ENCODE measurements at places on chromosomes 12 and 14.

DNA sequence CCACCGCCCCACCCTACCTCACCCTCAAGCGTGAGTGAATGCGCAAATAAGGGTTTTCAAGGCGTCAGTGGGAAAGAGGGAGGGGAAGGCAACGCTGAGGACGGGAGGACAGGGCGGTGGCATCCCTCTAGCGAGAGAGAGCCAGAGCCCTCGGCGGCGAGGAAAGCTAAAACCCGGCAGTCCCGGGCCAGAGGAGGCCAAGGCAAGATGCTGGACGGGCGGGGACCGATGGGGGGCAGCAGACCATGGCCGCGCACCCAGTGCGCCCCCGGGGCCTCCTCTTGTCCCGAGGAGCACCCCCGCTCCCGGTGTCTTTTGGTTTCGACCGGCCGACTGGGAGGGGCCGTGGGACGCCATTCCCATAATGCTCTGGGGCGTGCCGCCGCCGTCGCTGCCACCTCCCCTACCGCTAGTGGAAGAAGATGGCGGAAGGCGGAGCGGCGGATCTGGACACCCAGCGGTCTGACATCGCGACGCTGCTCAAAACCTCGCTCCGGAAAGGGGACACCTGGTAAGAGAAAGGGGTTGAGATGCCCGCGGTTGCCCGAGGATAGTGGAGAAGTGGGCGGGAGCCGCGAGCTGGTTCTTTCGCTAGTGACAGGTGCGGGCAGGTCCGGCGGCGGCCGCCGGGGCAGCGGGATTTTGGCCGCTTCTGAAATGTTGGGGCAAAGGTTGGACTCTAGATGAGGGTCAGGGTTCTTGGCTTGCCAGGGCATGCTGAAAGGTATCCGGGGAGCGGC, at the start of gene USP15:
USP15 (plus strand) TSS at position 412 of the 740 bp plus-strand sequence; CDS start at position 423, 11 bp downstream.
- H3K4me3 ChIP-seq = peak within 1 kb of the TSS; percentile 95
- H3K4me1 ChIP-seq = peaks cover 15% of the 10 kb centered on the region
- ATAC-seq = peak; percentile 96
- no peaks in the 10 kb centered on the region for H3K36me3 ChIP-seq
- no peaks in the 10 kb centered on the region for H3K27me3 ChIP-seq

- H3K27me3 ChIP-seq = no peaks in the 10 kb centered on the region
- H3K4me3 ChIP-seq = no peak overlapping the region
- no peaks in the 10 kb centered on the region for H3K36me3 ChIP-seq
Measured at GRCh38 chr14:100422556-100423316, 99.6 kb downstream of the SLC25A47 start.

DNA sequence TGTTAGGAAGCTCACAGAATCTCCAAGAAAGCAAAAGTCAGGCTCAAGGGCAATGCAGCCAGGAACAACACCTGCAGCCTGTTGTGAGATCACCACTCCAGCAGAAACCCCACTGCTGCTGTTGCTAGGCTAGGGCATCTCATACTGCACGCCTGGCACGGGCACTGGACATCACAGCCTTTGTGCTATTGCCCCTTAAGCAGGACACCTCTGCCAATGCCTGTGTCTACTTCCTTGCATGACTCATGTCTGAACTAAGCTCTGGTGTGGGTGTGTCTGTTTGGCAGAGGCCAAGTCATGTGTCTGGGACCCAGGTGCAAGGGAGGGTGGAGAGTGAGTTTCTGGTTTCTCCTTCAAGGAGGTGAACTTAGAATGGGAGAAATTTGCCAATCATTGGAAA, 10.0 kb upstream of the DDX47 start:
- no peaks in the 10 kb centered on the region for H3K27me3 ChIP-seq
- no peaks in the 10 kb centered on the region for H3K4me1 ChIP-seq
- peak; percentile 78 for ATAC-seq
- no peak overlapping the region for H3K4me3 ChIP-seq

DNA sequence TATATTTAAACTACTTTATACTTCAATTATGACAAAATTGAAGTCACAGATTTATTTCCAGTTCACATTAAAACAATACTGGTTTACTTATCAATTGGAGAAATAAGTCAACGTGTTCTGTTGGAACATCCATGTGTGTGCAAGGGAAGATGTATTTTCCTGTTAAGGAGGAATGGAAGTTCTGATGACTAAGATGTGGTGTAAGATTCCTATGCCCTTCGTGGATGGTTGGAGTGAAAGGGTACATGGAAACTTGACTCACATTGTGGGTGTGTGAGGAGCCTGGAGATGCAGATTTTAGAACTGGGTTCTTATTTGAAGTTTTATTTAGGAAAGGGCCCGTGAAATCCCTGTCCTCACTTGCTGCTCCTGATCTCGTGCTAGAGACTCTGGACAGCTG, 95.3 kb downstream of the CATSPERB start:
- no peak for ATAC-seq
- H3K27ac ChIP-seq = no peak overlapping the region
- H3K36me3 ChIP-seq = no peaks in the 10 kb centered on the region
- H3K4me3 ChIP-seq = no peak overlapping the region
- H3K27me3 ChIP-seq = no peaks in the 10 kb centered on the region

- H3K27ac ChIP-seq = no peak overlapping the region
- H3K4me3 ChIP-seq = no peak overlapping the region
- H3K4me1 ChIP-seq = no peaks in the 10 kb centered on the region
- H3K27me3 ChIP-seq = no peaks in the 10 kb centered on the region
Measured at GRCh38 chr12:61490526-61491498, 769.4 kb upstream of the USP15 start.

GRCh38 chr12:124395986-124396385, 101.1 kb downstream of the RFLNA start:
- peak overlapping the region; percentile 98 for H3K27ac ChIP-seq
- peaks cover 57% of the 10 kb centered on the region for H3K36me3 ChIP-seq
- no peak overlapping the region for H3K4me3 ChIP-seq
- no peaks in the 10 kb centered on the region for H3K27me3 ChIP-seq

- H3K4me3 ChIP-seq = no peak overlapping the region
- no peaks in the 10 kb centered on the region for H3K27me3 ChIP-seq
- ATAC-seq = no peak
- H3K36me3 ChIP-seq = no peaks in the 10 kb centered on the region
Measured at GRCh38 chr14:32491416-32492016, 162.4 kb downstream of the AKAP6 start.

GRCh38 chr12:22271023-22271422, 63.5 kb downstream of the ST8SIA1 start:
- no peak for ATAC-seq
- H3K36me3 ChIP-seq = no peaks in the 10 kb centered on the region
- H3K4me3 ChIP-seq = no peak overlapping the region
- no peak overlapping the region for H3K27ac ChIP-seq

All from gastroesophageal sphincter (tissue), 4 donors.